ENCODE measurements at places on chromosomes 7 and 10.

- no peak for DNase-seq
These were observed at the start of gene NPY for GRCh38 chr7:24283897-24284698. Gene NPY, plus strand, starts transcription at chr7:24284190. Its CDS starts 1,051 bp downstream, at chr7:24285241.

DNA sequence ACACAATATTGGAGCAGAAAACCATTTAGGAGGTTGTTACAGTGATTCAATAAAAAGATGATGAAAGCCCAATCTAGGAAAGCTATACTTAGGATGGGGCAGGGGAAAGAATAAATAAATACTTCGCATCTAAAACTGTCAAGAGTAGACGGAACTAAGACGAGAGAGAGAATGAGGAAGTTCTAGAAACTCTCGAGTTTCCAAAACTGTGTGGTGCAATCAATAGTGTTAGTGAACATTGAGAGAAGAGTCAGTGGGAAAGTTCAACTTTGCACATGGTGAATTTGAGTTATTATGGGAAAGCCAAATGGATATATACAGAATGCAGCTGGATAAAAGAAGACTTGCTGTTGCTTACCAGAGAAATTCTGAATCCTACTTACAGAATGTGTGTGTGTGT lies 133.8 kb upstream of the MEOX2 start:
- peak; percentile 6 for DNase-seq

GRCh38 chr10:89351412-89351779 lies 23.6 kb downstream of the IFIT3 start:
- no peak for DNase-seq

- no peak for DNase-seq
These were observed 2.7 kb upstream of the ZNF804B start for GRCh38 chr7:88756802-88757201.

DNA sequence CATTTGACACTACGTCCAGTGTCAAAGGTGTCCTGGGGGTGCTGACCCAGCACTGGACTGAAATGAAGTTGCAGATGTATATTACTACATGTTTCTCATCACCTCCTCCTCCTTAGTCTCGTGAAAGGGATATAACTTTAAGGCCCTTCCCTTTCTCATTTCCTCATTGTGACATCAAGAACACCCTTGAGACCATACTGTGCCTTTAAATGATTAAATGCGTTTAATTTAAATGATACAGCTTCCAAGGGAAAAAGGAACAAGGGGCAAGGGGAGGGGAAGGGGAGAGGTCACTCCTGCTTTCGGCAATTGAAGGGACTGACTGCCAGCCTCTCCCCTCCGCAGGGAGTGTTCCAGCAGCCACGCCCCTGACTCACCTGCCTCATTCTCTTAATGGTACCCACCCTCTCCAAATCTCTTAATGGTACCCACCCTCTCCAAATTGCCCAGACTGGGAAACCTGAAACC lies 80.5 kb upstream of the KMT2E start:
- DNase-seq: no peak

GRCh38 chr10:79374312-79375191 lies 27.3 kb downstream of the PPIF start:
- DNase-seq: no peak

- no peak for DNase-seq
These were observed 316.1 kb upstream of the MTPN start for GRCh38 chr7:136293272-136293671.

DNA sequence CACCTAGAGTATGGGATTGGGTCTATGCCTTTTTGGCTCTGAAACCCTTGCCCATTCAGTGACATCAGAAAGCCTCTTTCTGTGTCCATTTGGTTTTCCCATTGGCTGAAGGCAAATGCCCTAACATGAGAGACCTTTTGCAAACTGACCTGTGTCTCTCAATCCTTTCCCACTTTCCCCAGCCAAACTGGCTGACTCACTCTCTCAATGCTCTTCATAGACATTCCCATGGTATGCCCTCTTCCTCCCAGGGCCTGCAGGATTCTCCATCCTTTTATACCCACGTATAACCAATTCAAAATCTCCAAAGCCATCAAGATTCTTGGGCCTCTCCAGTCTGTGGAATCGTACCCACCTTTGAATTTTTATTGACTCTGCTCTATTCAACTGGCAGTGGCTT lies 563.3 kb downstream of the GATA3 start:
- no peak for DNase-seq

GRCh38 chr10:119113751-119114732 lies 10.1 kb downstream of the DENND10 start:
- DNase-seq: no peak

- no peak for DNase-seq
These were observed 11.9 kb upstream of the PLEKHS1 start for GRCh38 chr10:113739577-113739976.

- DNase-seq: no peak
These were observed 23.0 kb upstream of the CDK13 start for GRCh38 chr7:39927018-39927417.

DNA sequence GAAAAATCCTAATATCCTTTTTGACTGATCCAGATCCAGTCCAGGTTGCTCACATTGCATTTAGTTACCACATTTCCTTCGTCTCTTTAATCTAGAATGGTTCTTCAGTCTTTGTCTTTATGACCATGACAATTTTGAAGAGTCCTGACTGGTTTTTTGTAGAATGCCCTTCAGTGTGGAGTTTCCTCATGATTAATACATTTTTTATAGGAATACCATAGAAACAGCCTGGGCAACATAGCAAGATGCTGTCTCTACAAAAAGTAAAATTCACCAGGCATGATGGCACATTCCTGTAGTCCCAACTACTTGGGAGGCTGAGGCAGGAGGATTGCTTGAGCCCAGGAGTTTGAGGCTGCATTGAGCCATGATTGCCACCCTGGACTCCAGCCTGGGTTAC lies 285.0 kb upstream of the KAT6B start:
- DNase-seq: no peak

DNA sequence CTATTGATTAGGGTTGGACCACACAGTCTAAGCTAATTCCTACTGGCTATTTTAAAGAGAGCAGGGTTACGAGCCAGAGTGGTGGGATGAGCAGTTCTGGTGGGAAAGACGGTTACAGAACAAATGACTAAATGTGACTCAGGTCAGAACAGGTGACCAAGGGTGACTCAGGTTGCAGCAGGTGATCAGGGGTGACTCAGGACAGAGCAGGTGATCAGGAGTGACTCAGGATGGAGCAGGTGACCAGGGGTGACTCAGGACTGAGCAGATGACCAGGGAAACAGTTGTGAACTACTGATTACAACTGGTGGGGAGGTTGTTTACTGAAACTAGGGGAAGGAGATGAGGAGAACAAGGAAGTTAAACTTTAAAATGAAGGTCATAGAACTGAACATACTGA lies 366.3 kb downstream of the ABCA13 start:
- DNase-seq: no peak

GRCh38 chr7:105621617-105622016 lies 40.3 kb upstream of the EFCAB10 start:
- no peak for DNase-seq

GRCh38 chr10:79367426-79368189 lies 20.3 kb downstream of the PPIF start:
- DNase-seq: no peak

GRCh38 chr7:1393421-1393820 lies 65.8 kb downstream of the MICALL2 start:
- DNase-seq: no peak

- no peak for DNase-seq
These were observed 232.0 kb upstream of the PCDH15 start for GRCh38 chr10:55033061-55033460.

DNA sequence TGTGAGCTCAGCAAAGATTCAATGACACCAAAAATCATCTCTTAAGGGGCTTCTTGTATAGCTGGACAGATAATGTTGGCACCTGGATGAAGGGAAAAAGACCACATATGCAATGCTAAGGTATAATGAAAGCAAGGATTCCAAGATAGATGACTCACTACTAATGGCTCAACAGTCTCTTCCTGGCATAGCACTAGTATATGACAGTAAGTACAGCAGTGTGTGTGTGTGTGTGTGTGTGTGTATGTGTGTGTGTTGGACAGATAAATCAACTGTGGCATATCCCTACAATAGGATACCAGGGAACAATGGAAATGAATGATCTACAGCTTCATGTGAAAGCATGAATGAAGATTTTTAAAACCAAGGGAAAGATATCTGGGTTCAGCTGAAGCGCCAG lies 257.1 kb downstream of the SFMBT2 start:
- DNase-seq: no peak

DNA sequence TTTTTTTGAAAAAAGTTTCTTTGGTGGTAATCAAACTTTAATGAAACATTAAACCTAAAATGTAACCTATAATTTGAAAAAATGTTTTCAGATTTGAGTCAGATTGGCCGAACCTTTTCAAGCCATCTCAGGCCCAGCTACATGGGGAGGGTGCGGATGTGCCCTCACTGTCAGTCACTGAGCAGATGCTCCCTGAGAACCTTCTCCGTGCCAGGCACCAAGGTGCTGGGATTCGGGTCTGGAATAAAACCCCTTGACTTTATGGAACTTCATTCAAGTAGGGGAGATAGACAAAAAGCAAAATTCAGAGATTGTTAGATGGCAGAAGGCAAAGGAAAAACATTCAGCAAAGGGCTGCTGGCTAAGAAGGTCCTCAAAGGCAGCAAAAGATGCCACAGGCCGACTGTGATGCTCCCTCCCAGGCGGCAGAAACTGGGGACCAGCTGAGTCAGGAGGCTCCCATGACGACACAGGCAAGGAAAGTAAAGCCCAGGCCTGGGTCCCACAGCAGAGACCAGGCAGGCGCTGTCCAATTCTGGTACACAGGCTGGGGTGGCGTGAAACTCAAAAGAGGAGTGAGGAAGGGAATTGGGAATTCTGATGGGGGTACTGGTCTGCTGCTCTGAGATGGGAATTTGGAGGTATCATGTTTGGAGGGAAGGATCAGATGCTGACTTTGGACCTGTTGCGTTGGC lies 82.2 kb upstream of the DDC start:
- no peak for DNase-seq

DNA sequence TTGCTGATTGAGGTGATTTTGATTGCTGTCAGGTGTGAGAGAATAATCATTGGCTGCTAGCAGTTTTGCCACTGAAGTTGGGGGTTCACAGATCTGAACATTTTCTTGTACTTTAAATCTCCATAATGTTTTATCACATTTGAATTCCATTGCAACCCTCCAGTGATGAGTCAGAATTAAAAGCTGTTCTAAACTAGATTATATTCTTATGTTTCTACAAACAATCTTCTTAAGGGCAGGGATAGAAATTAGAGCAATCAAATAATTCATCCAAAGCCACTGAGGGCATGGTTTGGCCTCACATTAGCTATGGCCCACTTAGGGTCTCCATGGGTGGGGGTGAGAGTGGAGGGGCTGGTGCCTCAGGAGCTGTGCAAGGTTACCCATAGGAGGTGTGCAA lies 53.0 kb upstream of the RPA3 start:
- DNase-seq: no peak

DNA sequence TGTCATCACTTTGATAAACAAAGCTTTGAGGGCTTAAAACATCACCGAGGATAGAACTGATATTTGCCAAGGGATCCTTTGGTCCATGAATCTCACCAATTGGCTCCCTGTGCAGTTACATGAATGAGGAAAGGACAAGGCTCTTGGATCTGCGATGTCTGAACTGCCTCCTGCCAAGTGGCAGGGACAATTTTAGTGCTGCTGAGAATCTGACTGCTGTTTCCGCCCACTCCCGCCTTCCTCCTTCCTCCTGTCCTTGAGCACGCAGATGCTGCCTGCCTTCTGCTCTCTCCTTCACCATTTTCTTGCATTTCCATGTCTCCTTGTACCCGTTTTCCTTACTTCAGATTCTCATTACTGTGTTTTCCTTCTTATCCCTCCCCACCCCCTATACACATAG lies 26.8 kb upstream of the ITPRID1 start:
- DNase-seq: no peak

DNA sequence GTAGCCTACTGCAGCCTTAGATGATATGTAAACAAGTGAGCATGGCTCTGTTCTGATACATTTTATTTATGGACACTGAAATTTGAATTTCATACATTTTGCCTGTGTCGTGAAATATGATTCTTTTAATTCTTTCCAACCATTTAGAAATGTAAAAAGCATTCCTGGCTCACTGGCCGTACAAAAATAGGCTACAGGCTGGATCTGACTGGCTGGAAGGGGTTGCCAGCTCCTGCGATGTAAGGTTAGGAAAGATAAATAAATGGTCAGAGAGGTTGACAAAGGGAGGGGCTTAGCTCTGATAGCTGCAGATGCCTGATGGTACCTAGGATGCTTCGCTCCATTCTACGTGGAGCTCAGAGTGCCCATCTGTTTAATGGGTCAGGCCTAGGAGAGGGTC lies 3.4 kb downstream of the ADCYAP1R1 start:
- DNase-seq: no peak
